ENCODE measurements at places on chromosomes 6 and 20.

GRCh38 chr6:73639040-73639439 lies 14.8 kb downstream of the SLC17A5 start:
- H3K27ac ChIP-seq, result no peak overlapping the region
- no peaks in the 10 kb centered on the region for H3K27me3 ChIP-seq

GRCh38 chr20:1418350-1418749 lies 25.5 kb upstream of the FKBP1A start:
- H3K36me3 ChIP-seq, result peaks cover 4% of the 10 kb centered on the region
- no peak for DNase-seq
- H3K4me3 ChIP-seq, result no peak overlapping the region
- H3K27me3 ChIP-seq, result peaks cover 15% of the 10 kb centered on the region

DNA sequence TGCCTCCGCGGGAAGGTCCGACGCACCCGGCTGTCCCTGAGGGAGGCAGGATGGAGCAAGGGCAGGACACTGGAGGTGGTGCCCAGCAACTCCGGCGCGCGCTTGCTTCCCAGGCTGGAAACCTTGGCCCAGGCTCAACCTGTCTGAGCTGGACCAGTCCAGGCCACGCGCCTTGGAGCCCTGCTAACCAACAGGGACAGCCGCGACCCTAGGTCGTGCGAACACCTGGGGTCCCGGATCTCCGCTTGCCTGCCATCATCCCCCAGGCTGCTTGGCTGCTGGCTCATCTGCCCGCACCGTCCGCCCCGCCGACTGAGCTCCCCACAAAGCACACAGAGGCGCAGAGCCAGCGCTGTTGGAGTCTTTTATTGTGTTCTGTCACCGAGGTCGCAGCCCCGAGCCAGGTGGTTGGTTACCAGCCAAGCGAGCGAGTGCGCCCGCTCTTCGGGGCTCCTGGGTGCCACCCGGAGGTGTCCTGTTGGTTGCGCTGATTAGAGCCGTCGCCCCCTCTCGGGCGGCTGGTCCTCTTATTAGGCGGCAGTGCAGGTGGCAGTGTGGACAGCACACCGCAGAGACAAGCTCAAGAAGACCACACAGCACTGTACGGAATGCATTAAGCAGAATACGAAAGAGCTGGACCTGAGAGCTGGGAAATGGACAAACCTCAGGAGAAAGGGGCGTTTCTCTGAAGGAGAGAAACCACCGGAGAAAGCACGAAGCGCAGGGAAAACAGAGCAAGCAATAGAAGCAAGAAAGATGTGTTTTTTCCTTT lies 3.8 kb downstream of the COL12A1 start:
- no peak for DNase-seq
- no peak overlapping the region for H3K27ac ChIP-seq
- H3K4me3 ChIP-seq, result no peak overlapping the region
- H3K36me3 ChIP-seq, result no peaks in the 10 kb centered on the region

- no peaks in the 10 kb centered on the region for H3K36me3 ChIP-seq
- H3K4me3 ChIP-seq, result peak overlapping the region; percentile 23
- peaks cover 70% of the 10 kb centered on the region for H3K4me1 ChIP-seq
- H3K27me3 ChIP-seq, result no peaks in the 10 kb centered on the region
Observed at GRCh38 chr6:129686941-129687627, 22.9 kb downstream of the ARHGAP18 start.

- H3K4me3 ChIP-seq, result no peak overlapping the region
- no peaks in the 10 kb centered on the region for H3K36me3 ChIP-seq
- no peak overlapping the region for H3K27ac ChIP-seq
- DNase-seq, result no peak
- no peaks in the 10 kb centered on the region for H3K27me3 ChIP-seq
- H3K4me1 ChIP-seq, result no peaks in the 10 kb centered on the region
Observed at GRCh38 chr6:84539122-84539856, 225.1 kb downstream of the TBX18 start.

DNA sequence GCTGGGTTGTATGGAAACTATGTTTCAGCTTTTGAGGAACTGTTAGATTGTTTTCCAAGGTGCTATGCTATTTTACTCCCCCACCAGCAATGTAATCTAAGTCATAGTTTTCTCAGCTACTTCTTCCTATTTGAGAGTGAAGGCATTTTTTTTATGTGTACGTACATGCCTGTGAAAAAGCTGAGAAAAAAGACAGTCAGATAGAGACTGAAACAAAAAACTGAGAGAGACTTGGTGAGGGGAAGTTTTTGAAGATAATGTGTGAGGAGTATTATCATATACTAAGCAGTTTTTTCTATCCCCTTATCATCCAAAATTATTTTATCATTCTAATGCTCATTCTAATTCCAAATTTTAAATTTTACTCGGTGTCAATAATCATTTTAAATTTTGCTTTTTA lies 780.0 kb downstream of the BCKDHB start:
- H3K36me3 ChIP-seq, result no peaks in the 10 kb centered on the region
- H3K4me3 ChIP-seq, result no peak overlapping the region
- no peaks in the 10 kb centered on the region for H3K27me3 ChIP-seq
- H3K4me1 ChIP-seq, result no peaks in the 10 kb centered on the region

DNA sequence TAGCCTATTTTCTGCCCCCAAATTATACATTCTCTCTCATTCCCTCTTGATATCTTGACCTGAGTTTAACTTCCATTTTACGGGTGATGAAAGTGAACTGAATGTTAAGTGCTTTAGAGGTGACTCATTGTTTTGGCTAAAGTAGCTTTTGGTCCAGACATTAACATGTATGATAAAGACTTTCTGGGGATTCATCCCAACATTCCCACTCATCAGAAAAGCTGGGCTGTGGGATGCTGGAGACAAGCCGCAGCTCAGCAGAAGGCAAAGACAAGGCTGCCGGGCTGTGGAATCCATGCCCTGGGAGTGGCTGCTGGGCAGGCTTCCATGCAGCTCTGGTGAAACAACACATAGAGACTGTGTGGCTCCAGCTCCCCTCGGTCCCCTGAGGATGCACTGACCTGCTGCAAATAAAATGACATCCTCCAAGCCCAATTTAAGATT lies 89.9 kb upstream of the SYNDIG1 start:
- peaks cover 8% of the 10 kb centered on the region for H3K27me3 ChIP-seq
- H3K27ac ChIP-seq, result no peak overlapping the region
- no peaks in the 10 kb centered on the region for H3K36me3 ChIP-seq
- no peaks in the 10 kb centered on the region for H3K4me1 ChIP-seq
- DNase-seq, result no peak

- peaks cover 3% of the 10 kb centered on the region for H3K27me3 ChIP-seq
- no peak overlapping the region for H3K4me3 ChIP-seq
- no peaks in the 10 kb centered on the region for H3K36me3 ChIP-seq
- DNase-seq, result no peak
Observed at GRCh38 chr20:58064411-58065010, 163.9 kb downstream of the ANKRD60 start.

Data from activated T-helper 2 cell treated with anti-CD3 and anti-CD28 coated beads, Interferon-gamma antibody, Interleukin-2, Interleukin-4, amounts not matched to agents 10 μg/mL and 5 μg/mL and 100 μg/mL, durations not matched to agents 14 hours and 24 hours and 36 hours (primary cell).